ENCODE measurements at places on chromosomes 13 and 19.

DNA sequence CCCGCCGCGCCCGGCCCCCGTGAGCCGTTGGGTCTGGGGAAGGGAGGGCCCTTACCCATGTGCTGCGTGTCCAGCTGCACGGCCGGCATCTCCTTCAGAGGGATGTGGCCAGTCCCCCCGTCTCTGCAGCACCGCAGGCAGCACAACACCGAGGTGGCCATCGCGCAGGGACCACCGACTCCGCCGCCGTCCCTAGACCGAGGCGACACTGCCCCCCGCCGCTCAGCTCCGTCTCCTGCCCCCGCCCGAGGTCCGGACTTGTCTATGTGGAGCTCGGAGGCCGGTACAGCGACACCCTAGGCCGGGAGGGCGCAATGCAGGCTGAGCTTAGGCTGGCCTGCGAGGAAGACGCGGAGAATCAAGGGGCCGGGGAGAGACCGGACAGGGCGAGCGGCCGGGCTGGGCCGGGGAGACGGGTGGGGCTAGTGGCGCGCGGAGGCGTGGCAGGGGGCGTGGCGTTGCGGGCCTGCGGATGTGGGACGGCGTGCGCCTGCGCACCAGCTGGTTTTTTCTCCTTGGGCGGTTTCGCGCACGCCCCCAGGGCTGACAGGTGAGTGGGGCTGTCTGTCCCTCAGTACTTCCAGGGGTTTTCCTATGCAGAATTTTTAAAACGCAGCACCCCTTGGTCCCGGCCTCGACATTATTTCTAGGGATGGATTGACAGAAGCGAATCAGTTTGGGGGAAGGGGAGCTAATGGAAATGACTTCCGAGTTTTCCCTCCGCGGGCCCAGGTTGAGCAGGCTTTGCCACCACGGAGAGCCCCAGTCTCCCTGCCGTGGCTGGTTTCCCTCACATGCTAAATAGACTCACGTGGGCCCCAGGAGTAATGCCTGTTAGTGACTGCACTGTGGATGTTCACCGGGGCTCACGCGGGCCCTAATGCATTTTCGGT is at the start of gene SPRYD7:
Gene SPRYD7, minus strand, starts transcription at position 266 of the 893 bp plus-strand sequence. Its CDS starts 105 bp downstream, at position 161.
- peak; percentile 91 for DNase-seq

- no peak for DNase-seq
These were observed 22.0 kb upstream of the VSTM2B start for GRCh38 chr19:29503785-29504184.

- DNase-seq: no peak
These were observed 19.9 kb upstream of the GDF15 start for GRCh38 chr19:18366021-18366435.

DNA sequence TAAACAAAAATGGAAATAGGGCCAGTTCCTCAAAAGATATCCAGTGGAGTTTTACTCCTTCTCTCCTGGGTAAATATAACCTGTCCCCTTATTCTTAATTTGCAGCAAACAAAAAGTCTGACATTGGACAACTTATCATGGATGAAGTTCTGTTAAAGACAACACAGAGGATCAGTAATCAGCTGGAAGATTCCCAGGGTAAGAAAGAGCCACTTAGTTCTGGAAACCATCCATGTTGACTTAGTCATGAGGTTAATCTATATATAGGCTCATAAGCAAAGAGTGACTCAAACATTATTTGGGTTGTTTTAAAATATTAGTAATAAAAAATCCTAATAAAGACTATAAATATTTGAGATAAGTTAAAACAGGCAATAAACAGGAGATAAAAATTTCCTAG is 40.5 kb upstream of the EBPL start:
- no peak for DNase-seq

DNA sequence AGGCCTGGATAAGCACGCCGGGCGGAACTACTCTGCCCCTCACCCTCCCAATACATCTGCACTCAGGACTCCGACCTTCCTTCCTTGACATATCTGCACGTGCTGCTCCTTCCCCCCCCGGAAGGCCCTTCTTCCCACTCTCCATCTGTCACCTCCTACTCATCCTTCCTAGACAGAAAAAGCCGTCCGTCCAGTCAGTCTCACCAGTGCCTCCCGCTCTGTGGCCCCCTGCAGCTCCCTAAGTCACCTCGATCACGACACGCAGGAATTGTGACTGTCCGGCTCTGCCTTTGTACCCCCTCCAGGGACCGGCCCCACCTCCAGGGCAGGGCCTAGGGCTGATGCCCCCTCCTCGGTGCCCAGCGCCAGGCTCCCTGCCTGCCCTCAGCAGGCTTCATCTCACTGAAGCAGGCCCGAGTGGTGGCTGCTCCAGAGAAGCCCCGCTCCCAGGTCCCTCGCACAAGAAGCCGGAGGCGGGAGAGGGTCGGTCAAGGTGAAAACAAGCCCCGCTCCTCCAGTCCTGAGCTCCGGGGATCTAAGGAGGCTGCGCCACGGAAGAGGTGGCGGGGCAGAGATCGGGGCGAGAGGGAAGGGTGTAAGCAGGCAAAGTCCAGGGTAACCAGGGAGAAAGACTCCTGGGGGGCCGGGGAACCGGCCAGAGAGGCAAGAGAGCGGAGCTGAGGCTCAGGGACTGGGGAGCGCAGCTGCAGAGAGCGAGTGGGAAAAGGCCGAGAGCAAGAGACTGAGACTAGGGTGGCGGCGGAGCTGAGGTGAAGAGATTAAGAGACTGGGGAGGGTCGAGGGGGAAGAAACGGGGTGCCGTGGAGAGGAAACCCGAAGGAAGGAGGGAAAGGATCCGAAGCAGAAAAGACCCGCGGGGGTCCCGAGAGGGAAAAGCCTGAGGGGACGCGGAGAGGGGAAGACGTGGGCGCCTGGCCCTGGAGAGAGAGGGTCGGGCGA is 1.1 kb downstream of the PPP6R1 start:
- no peak for DNase-seq

GRCh38 chr19:15231271-15231670 is 977 bp downstream of the EPHX3 start:
- no peak for DNase-seq

DNA sequence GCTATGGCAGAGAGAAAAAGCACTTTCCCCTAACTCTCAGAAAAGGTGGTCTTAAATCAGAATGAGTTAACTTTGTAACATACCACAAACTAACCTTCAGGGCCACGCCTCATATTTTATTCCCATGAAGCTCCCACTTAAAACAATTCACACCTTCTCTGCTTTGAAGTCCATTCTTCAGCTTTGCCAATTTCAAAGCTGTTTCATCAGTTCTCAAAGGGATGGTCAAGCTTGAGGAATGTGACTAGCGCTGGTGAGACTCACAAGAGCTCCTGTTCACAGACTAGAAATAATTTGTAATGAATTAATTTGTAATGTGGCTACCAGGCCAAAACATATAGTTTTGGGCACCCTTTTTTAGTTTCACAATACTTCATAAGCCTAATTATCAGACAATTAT is 68.2 kb downstream of the STK24 start:
- DNase-seq: no peak

DNA sequence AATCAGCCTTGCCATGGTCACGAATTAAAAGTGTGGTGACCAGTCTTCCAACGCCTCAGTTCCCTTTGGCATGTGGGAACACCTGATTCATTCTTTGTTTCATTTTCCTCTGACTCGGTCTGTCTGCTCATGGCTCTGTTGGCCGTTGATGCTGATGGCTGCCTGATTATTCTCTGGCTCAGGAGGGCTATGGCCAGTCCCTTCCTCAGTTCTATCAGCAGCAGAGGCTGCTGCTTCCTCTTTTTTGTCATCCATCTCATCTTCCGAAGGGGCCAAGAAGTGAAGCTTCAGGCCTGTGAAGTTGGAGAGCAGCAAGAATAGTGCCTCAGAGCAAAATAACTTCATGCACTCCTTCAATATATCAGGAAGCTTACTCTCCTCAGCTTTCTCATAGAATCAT is 9.5 kb upstream of the MLNR start:
- no peak for DNase-seq

GRCh38 chr13:26423629-26424028 is 133.9 kb upstream of the WASF3 start:
- DNase-seq: no peak

DNA sequence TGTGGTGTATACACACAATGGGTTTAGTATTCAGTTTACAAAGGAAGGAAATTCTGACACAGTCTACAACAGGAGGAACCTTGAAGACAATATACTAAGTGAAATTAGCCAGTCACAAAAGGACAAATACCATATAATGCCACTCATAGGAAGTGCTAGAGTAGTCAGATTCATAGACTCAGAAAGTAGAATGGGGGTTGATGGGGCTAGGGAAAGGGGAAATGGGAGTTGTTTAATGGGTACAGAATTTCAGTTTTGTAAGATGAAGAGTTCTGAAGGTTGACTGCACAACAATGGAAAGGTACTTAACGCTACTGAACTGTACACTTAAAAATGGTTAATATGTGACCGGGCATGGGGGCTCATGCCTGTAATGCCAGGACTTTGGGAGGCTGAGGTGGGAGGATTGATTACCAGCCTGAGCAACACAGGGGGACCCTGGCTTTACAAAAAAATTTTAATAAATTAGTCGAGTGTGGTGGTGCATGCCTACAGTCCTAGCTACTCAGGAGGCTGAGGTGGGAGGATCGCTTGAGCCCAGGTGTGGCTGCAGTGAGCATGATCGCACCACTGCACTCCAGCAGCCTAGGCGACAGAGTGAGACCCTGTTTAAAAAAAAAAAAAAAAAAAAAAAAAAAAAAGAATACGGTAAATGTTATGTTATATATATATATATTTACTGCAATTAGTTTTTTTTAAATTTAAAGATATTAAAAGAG is 45.0 kb downstream of the SLC15A1 start:
- DNase-seq: no peak

- DNase-seq: no peak
These were observed 9.6 kb upstream of the SLC15A1 start for GRCh38 chr13:98761986-98762616.

- DNase-seq: no peak
These were observed 68.6 kb downstream of the SPACA7 start for GRCh38 chr13:112444416-112445399.

GRCh38 chr19:37725181-37725580 is 5.6 kb upstream of the ZNF607 start:
- no peak for DNase-seq

- DNase-seq: no peak
These were observed 595.8 kb downstream of the PCDH9 start for GRCh38 chr13:66634384-66634783.

DNA sequence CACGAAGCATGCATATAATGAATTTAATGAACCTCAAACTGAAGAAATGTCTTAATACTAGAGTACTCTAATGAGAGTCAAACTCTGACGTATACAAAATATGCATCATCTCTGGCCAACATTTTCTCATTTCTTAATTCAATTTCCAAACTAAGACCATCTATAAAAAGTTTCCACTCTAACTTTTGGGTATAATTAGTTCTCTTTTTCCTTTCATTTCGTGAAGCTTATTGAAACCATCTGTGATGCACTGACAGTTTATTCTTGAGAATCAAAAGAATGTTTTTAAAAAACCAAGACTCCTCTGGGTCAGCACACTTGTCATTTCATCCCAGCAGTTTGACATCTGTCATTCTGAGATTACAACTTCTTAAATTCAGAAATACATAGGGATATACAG is 90.0 kb downstream of the CAB39L start:
- no peak for DNase-seq

GRCh38 chr13:113483081-113483480 is 7.4 kb downstream of the DCUN1D2 start:
- no peak for DNase-seq

DNA sequence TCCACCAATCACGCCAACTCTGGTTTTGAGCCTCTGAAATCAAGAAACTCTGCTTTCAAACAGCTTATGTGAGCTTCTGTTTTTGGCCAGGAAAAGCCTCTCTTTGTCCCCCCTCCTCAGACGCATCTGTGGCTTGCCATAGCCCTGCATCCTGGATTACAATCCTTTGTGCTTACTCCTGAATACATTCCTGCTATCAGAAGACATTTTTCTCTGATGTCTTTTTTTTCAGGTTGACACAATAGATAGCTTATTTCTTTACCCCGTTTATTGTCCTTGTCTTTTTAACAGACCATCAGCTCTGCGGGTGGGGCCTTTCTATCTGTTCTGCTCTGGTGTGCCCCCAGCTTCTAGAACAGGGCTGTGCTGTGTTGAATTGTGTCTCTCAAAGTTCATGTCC is 11.0 kb downstream of the PNMA8B start:
- DNase-seq: no peak

DNA sequence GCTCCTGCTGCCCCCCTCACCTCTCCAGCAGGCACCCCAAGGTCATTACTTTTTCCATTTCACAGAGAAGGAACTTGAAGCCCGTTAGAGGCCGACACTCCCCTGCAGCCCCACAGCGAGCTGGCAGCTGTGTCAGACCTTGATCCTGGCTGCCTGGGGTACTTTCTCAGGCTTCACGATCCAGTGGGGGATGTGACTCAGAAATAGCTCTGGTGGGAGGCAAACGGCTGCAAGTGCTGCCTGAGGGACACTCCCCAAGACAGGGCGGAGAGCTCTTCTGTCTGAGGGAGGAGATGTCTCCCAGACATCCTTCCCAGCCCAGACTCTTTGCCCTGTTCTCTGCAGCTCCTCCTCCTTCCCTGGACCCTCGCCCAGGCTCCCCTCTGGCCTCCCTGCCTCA is 4.8 kb downstream of the TSKS start:
- DNase-seq: no peak

GRCh38 chr13:109093998-109094397 is 464.6 kb downstream of the MYO16 start:
- DNase-seq: no peak

DNA sequence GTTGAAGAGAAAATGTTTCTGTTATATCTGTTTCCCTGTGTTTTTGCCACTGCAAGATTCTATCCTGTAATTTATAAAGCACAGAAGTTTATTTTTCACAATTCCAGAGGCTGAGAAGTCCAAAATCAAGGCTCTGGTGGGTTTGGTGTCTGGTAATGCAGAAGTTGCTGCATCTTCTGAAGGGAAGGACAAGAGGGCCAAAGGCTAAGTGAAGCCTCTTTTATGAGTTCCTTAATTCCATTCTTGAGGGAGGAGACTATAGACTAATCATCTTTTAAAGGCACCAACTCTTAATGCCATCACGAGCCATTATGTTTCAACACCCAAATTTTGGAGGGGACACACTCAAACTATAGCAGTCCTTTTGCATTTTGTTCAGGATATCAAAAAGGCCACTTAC is 34.1 kb upstream of the WDFY2 start:
- DNase-seq: no peak

GRCh38 chr19:29773141-29773540 is 38.6 kb upstream of the CCNE1 start:
- DNase-seq: no peak

DNA sequence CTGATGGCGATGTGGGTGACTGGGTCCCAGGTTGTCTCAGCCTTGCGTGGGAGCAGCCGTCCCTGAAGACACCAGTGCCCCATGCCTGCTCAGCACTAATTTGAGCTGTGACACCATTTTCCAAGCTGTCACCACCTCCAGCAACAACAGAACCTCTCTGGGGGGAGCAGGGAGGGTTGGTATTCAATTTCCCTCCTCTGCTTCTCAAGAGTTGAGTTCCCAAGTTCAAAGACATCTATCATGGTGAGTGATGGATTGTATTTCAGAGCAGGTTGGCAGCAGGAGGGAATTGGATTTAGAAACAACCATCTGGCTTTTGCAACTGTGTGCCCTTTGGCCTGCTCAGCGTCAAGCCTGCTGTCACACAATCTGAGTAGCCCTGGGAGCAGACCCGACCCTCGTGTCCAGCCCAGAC is 46.9 kb upstream of the UQCRFS1 start:
- DNase-seq: no peak

GRCh38 chr13:99431927-99432608 is 69.2 kb upstream of the TM9SF2 start:
- DNase-seq: no peak
